T-helper 2 cell (primary cell): ENCODE measurements at places on chromosomes 3 and 15.

DNA sequence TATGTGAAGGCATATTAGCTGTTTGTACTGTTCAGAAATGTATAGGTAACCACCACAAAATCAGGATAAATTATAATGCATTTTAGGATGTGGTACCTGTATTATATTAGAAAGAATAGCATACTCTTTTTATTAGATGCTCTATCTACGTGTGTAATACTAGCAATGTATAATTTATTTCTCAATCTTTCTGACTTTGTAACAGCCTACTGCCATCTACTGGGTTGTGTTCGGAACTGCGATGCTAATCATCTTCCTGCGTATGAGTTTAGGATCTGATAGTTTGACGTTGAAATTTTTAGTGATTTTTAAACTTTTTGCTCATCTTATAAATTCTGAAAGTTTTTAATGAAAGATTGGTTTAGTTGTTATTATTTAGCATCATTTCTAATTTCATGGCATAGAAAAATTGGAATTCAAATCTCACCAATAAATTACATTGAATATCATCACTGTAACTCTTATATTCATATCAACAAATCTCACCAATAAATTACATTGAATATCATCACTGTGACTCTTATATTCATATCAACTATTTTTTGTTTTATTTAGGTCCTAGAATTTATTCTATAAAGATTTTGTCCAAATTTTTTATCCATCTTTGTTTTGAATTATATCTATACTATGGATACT, 322.7 kb upstream of the ZNF717 start:
- no peak for DNase-seq

GRCh38 chr3:27907929-27908328, 185.8 kb upstream of the EOMES start:
- DNase-seq, result no peak

DNA sequence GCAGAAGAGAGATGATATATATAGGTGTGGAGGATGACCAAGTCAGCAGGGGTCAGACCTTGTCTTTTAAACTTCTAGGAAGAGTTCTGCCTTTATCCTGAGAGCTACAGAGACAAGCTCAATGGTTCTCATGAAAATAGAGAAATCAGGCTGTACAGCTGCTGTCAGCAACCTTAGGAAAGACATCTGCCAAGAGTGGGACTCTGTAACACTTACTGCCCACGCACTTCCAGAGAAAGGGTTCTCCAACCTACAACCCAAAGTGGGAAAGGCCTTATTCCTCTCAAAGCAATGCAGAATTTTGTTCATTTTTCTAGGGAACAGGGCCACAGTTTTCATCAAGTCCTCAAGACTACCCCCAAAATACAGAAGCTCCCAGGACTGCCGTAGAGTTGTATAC, 138.7 kb downstream of the STT3B start:
- DNase-seq, result no peak

GRCh38 chr3:57179580-57180410, 14.6 kb upstream of the IL17RD start:
- DNase-seq, result no peak

DNA sequence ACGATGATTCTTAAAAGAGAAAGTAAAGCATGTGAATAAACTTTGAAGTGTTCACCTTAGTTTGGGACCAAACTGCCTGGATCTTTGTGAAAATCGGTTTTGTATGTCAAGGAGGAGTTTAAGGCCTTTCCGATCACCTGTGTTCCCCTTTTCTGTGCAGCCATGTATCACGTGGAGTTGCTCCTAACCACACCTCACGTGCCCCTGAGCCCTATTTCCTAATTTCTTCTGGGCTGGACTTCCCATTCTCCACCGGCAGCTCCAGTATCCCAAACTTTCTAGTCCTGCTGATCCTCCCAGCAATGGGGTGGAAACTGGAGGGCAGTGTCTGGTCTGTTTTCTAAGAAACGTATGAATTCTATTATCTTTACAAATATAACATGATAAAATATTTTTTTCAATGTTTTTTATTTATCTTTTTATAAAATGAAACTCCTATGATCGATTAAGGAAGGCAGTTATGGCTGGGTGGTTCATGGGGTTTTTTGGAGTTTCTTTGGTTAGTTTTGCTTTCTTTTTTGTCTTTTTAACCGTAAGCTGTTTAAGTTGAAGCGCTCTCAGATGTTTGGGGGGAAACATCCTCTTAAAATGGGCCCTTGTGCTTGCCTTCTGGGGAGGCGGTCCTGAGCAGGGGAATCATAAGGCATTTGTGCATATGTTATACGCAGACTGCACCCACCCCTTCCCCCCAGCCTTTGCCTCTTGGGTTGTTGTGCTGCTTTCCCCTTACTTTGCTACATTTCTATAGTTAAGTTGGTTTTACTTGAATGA, 43.6 kb upstream of the WWTR1 start:
- peak; percentile 5 for DNase-seq

- no peak for DNase-seq
Measured at GRCh38 chr15:37015451-37015850, 84.9 kb downstream of the MEIS2 start.

DNA sequence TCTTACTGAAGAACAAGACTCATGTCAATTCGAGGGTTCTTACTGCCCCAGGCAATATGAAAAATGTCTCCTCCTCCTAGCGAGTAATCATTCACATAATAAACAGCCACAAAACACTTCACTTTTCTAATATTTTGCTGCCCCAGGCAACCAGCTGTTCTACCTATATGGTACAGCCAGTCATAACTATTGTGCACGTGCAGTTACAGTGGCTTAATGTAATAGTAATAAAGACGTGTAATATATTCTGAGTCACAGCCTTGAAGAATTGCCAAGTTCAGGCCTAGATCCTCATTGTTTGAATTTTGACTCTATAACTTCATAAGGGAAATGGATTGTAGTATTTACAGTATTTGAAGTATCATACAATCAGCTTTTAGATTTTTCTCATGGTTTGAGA, 1250.0 kb upstream of the GBE1 start:
- DNase-seq, result no peak

DNA sequence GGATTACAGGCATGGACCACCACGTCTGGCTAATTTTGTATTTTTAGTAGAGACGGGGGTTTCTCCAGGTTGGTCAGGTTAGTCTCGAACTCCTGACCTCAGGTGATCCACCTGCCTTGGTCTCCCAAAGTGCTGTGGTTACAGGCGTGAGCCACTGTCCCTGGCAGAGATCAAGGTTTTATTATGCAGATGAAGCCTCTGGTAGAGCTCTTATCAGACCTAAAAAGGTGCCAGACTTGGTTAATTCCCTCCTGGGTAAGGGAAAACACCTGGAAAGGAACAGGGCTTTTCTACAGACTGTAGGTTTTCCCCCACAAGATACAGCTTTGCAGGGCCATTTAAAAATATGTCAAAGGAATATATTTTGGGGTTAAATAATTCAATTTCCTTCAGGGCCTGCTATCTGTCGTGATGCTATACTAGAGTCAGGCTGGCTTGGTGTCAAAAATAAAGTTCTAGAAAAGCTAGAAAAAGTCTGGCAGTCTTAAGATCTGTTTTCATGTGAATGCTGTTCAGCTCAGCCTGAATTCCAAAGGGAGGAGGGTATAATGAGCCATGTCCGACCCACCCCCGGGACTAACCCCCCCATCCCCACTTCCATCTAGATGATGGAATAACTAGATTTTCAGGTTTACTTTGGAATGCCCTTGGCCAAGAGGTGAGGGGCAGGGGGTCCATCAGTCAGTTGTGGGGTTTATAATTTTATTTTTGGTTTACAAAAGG, 1.9 kb upstream of the BLOC1S6 start:
- DNase-seq, result no peak

DNA sequence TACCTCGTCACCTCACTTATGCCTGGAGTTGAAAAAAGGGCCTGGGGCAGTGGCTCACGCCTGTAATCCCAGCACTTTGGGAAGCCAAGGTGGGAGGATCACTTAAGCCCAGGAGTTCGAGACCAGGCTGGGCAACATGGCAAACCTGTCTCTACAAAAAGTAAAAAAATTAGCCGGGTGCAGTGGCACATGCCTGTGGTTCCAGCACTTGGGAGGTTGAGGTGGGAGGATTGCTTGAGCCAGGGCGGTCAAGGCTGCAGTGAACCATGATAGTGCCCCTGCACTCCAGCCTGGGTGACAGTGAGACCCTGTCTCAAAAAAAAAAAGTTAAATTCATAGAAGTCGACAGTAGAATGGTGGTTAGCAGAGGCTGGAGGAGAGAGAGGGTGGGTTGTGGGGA, 4.6 kb upstream of the NEIL1 start:
- no peak for DNase-seq
